ENCODE measurements at places on chromosomes 5 and 9.

DNA sequence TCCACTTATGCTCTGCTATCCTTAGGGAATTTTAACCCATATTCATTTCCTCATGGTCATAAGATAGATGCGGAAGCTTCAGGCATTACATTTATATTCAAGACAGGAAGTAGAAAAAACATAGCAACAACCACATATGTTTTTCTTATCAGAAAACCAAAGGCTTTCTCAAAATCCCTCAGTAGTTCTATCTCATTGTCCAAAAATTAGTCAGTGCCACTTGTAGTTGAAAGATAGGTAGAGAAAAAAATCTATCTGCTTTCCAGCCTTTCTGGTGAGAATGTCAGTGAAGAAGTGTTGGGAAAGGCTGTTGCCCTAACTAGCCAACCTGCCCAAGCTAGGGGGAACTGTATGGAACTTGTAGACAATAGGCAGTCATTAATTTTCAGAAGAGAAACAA, 23.5 kb upstream of the MOCS2 start:
- DNase-seq: no peak

DNA sequence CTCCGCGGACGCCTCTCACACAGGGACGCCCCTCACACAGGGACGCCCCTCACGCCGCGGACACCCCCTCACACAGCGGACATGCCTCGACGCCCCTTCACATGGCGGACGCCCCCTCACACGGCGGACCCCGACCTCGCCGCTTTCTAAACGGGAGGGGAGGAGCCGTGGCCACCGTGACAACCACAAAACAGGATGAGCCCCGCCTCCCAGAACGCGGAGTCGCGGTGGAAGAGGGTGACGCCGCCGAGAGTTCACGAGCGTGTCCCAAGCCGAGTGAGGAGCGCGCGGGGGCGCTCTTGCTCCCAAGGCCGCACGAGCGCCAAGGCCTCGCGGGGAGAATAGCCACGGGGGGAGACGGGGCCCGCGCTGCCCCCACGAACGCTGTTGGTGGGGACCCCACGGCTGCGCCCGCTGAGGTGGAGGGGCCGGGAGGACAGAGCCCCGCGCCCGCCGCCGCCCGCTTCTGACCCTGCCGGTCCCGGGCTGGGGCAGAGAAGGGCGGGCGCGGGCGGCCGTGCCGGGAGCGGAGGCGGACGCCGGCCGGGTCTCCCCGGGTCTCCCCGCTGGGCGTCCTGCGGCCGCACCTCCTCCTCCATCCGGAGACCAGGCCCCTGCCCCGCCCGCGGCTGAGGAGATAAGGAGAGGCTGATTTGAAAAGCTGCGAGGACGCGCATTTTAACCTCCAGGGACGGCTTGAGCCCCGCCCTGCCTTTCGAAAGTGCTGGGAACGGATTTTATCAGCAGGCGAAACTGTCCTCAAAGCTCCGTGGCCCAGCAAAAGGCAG, 3.9 kb upstream of the NKD2 start:
- peak; percentile 61 for DNase-seq

GRCh38 chr5:90191352-90192045, 218.1 kb downstream of the CETN3 start:
- DNase-seq: no peak

DNA sequence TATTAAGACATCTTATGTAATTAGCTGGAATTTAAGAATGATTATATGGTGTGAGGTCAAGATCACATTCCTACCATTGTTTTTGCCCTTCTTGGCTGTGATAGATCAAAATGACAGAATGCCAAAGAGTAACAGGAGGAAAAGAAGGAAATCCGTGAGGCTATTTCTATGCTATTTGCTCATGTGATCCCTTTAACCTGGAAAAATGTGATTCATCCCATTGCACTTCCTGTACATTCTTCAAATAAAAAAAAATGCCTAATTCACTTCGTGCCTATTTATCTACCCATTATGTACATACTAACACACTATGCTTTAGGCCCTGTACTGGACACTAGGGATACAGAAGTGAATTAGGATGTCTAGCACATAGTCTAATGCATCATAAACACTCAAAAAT, 154.1 kb upstream of the PAPPA start:
- DNase-seq: no peak

DNA sequence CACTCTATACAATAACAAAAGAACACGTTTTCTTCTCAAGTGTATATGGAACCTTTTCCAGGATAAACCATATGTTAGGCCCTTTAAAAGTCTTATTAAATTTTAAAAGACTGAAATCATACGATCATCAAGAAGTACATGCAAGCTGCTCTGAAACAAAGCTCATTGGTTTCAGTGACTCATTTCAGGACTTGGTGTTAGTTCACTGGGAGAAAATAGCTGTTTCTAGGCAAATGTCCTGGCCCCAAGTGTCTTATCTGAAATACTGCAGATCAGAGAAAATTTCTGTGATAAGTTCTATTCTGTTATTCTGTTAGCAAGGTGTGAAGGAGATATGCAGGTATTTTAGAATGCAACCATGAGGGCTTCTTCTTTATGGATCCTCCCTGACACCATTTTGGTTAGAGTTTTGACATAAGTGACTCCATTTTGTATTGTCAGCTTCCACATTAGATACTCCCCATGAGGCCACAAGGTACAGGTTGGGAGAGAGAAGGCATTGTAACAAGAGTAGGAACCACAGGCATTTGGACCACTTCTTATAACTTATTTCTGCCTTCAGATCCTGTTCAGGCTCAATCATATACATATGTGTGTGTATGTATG, 7.5 kb upstream of the CCDC180 start:
- DNase-seq: no peak
